ENCODE measurements at places on chromosomes 5 and 9. TPM values are rescaled to one million over a fixed set of nuclear protein-coding genes. Genes with fewer than 3 reads are reported as not detected.

Gene SPOCK1
- total RNA-seq: 1.6 TPM

Gene GGTA1
- total RNA-seq: not detected

Gene GAPVD1
- total RNA-seq: 69.5 TPM

Gene XPA
- 8.4 TPM for total RNA-seq

Gene NUTM2F
- not detected for total RNA-seq

Gene SLC35D2
- 25.6 TPM for total RNA-seq

Gene UNC13B
- total RNA-seq: 5.1 TPM

Gene PCDH1
- total RNA-seq: 6.3 TPM

Measured in placental epithelial cell (primary cell).